ENCODE measurements at places on chromosomes 2 and 18.

- peak; percentile 77 for DNase-seq
Observed at GRCh38 chr2:124039762-124040291, 14.7 kb downstream of the CNTNAP5 start.

DNA sequence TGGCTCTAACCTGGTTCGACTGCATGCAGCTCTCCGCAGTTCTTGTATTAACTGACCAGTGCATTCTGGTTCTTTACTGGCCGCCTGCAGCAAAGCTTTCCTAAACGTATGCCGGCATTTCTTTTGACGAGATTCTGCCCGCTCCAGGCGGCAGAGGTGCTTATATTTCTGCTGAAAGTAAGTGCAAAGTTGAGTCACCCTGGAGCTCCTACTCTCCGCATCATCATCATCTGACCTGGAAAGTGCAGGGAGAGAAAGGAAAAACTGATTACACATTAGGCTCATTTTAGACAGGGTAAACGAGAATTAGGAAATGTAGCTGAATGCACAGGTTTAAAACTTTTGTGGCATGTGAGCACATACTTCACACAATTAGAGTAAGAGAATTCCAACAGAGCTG is 57.9 kb downstream of the INO80D start:
- no peak for DNase-seq

DNA sequence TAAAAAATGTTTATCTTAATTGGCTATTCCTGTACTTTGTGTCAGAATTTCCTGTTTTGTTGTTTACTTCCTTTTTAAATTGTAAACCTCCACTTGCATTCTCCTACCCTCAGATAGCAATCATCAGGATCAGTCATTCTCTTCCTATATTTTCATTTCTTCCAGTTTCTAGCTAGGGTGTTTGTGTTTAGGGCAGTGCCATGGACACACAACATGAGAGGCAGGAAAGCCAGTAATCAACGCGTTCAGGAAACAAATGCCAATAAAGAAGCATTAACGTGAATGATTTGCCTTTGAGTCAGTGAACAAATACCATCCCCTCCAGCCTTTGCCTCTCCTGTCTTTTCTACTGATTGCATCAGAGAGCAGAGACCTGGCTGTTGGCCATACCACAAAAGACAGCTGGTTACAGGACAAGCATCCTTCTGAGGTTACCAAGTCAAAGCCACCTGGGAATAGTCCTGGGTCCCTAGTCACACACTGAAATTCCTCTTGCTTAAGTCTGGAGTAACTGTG is 56.7 kb upstream of the FHL2 start:
- DNase-seq = peak; percentile 96

DNA sequence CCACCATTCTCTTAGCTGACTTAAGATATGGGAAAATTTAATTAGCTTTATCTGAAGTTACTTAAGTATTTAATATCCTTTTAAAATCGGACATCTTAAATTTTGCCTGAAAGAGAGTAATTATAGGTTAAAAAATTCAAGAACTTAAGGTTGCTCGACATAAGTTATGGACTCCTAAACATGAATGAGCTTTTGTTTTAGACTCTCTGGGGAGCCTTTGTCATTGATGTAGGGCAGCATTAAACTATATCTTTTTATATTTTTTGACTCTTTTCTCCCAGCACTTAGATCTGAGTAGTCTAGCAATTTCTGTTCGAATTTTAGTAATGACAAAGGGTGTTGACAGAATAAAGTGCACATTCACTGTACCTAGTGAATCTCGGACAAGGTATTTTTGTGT is 4.7 kb downstream of the PHLPP1 start:
- DNase-seq = no peak

DNA sequence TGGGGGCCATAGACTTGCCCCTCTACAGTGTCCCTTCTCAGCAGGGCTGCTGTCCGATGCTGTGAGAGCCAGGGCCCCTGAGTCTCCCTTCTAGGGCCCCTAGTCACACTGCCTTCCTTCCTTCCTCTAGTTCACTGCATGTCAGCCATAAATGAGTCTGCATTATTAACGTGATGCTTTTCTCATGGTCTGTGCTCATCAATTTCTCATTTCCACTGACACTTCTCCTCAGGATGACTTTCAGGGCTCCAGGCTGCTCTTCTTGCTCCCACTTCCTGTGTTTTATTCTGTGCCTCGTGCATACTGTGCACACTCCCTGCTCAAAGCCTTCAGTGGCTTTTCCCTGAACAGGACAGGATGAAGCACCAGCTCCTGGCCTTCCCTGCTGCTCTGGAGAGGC is 146.5 kb downstream of the FAM210A start:
- DNase-seq = no peak

GRCh38 chr2:239257511-239257937 is 143.3 kb downstream of the HDAC4 start:
- no peak for DNase-seq

- DNase-seq = no peak
Observed at GRCh38 chr2:174246944-174247381, 1.4 kb downstream of the OLA1 start.

GRCh38 chr2:151060287-151060686 is 201.4 kb downstream of the RBM43 start:
- DNase-seq = no peak

GRCh38 chr2:172735582-172736423 is at the start of gene RAPGEF4:
Gene RAPGEF4 (plus strand): TSS chr2:172735845. CDS start chr2:172735984, 139 bp downstream.
- no peak for DNase-seq

GRCh38 chr2:96464061-96464460 is 41.1 kb downstream of the NEURL3 start:
- DNase-seq = no peak

DNA sequence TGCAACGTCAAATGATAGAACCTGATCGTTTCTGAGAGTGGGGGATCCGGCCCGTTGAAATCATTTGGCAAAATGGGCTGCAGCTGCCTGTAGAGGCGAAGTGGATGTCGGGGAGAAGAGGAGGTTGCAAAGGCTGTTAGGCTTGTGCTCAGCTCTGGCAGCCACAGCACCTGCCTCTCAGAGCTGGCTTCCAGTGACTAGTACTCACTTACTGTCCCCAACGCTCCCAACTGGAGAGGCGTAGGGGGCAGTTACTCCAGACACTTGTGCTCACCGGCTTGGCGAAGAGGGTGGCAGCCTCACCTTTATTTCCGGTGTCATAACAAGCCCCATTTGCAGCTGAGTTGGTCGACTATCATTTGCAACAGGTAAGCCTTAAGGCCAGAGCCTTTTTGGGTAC is 37.9 kb downstream of the NCK2 start:
- DNase-seq = no peak

- DNase-seq = peak; percentile 92
Observed at GRCh38 chr2:129619471-129619870, 360.0 kb upstream of the RAB6C start.

- no peak for DNase-seq
Observed at GRCh38 chr2:108594132-108594981, 60.1 kb downstream of the LIMS1 start.

GRCh38 chr2:75716406-75716805 is 5.7 kb upstream of the GCFC2 start:
- DNase-seq = no peak

DNA sequence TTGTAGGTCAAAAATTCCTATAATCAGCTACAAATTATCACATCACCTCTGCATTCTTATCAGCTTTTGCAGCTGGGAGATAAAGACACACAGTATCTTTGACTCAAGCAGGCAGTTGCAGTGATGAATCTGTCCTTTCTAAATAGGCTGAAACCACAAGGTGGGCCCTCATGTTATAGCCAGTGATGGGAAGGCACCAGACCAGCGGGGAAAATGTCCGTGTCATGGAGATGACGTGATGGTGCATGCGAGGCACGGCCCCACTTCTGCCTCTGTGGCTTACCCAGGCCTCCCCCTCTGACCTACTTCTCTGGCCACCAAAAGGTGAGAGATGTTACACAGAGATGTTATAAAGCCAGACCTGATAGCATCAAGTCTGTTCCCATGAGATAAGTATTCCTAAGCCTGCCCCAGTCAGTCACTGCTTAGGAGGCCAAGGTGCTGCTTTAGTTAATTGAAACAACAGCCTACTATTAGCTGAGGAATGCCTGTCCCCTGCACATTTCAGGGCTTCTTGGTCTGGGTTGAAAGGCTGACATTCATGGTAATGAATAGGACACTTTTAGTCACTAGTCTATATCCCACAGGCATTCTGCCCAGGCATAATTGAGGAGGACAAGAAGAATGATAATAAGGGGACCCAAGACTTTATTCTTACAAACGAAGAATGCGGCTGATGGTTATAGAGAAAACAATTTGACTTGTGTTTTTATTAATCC is 327.9 kb downstream of the LPIN1 start:
- no peak for DNase-seq

DNA sequence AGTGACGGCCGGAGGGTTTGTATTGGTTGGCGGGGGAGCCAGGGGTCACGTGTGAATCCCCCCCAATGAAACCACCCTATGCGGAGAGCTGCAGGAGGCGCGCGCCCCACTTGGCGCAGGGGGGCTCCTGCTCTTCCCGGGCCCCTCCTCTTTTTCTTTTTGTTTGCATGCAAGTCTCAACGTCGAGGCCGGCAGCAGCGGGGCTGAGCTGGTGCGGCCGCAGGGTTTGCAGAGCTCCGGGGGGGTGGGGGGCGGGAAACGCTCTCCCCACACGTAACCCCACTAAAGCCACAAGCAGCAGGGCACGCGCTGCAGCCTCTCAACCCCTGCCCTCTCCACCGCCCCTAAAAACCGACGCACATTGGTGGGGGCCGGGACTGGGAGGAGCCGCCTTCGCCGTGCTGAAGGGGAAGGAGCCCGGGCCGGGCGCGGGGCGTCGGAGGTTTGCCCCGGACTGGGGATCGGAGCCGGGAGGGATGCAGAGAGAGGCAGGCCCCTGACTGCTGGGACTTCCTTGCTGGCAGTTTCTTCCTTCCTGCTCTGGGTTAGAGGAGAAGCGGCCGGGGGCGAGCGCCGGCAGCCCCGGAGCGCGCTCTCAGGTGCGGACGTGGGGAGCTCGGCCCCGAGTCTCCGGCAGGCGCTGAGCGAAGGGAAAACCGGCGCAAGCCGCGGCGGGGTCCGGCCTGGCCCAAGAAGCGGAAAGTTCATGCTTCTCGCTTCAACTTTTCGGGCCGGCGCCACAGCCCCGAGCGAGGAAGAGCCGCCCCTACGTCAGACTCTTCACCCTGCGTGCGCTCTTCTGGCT is 864 bp downstream of the LBH start:
- no peak for DNase-seq

DNA sequence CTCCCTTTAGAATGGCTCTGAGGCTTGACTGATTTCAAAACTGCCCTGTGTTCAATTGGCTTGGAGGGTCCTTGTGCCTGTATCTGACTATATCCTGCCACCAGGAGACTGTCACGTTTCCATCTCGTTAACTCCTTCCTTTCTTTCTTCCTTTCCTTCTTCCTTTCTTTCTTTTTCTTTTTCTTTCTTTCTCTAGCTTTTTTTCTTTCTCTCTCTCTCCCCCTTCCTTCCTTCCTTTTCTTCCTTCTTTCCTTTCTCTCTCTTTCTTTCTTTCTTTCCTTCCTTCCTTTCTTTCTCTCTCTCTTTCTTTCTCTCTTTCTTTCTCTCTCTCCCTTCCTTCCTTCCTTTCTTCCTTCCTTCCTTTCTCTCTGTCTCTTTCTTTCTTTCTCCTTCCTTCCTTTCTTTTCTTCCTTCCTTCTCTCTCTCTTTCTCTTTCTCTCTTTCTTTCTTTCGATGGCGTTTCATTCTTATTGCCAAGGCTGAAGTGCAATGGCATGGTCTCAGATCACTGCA is 38.1 kb upstream of the EML6 start:
- DNase-seq = no peak

DNA sequence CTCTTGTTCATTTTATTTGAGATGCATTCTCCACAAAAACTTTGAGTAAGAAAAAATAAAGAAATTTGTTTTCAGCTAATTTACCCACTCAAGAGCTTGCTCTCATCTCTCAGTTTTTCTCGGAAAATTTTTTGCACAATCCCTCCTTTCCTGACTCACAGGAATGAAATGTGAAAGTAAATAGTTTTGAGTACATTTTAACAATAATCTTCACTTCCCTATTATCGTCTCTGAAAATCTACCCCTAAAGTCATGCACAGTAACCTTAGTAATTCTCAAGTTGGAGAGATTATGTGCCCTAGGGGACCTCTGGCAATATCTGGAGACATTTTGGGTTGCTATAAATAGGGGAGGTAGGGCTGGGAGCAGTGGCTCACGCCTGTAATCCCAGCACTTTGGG is 2.6 kb downstream of the CYB5A start:
- DNase-seq = no peak

GRCh38 chr2:14587119-14587518 is 45.4 kb upstream of the LRATD1 start:
- no peak for DNase-seq

GRCh38 chr2:72150157-72150860 is 2.6 kb upstream of the CYP26B1 start:
- peak; percentile 57 for DNase-seq

DNA sequence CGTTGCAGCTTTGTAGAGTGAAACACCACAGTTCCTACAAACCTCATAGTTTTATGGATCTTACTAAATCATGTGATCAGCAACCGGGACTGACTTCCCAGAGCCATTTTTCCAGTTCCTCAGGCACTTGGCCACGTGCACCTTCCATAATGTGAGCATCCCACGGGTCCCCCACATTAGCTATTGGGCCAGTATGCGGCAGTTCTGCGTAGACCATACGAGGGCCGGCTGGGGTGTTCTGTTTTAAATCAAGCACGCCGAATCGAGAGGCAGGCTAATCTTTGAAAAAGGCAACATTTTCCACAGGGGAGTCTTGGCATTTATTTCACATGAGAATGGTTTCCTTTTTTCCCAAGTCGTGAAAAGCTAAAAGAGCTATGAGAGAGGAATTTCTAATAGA is 135.6 kb upstream of the CCDC195 start:
- DNase-seq = no peak

- DNase-seq = peak; percentile 25
Observed at GRCh38 chr2:111029181-111029927, 91.4 kb upstream of the BCL2L11 start.

- DNase-seq = no peak
Observed at GRCh38 chr2:239313776-239314175, 87.0 kb downstream of the HDAC4 start.

DNA sequence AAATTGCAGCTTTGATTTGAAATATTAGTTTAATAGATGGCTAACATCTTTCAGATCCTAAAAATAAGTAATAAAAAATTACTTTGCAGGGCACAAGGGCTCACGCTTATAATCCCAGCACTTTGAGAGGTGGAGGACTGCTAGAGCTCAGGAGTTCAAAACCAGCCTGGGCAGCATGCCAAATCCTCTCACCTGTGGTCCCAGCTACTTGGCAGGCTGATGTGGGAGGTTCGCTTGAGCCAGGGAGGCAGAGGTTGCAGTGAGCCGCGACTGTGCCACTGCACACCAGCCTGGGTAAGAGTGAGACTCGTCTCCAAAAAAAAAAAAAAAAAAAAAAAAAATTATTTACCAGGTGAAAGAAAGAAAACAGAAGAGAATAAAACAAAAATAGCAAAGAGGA is 449.8 kb downstream of the NRXN1 start:
- DNase-seq = peak; percentile 76

DNA sequence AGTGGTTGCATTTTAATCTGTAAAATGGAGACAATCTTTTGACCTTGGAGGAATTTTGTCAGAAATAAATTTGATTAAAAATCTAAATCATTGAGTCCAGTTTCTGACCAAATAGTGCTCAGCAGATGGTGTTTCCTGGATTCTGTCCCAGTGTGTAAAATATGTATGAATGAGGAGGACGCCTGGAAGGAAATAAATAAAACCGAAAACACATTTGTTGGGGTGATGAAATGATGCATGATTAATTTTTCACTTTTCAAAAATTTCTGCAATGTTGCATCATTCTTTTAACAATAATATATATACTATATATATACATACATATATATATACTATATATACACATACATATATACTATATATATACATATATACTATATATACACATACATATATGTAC is 261.1 kb upstream of the TRIB2 start:
- DNase-seq = no peak
